ENCODE measurements at places on chromosomes 3 and 15.

GRCh38 chr3:65560133-65560532 is 478.6 kb downstream of the MAGI1 start:
- no peak for DNase-seq

GRCh38 chr15:27545494-27546255 is 553.4 kb downstream of the OCA2 start:
- DNase-seq = no peak

GRCh38 chr3:127783166-127783565 is 39.1 kb downstream of the MGLL start:
- no peak for DNase-seq

- no peak for DNase-seq
Observed at GRCh38 chr3:141945726-141946485, 69.5 kb downstream of the ATP1B3 start.

DNA sequence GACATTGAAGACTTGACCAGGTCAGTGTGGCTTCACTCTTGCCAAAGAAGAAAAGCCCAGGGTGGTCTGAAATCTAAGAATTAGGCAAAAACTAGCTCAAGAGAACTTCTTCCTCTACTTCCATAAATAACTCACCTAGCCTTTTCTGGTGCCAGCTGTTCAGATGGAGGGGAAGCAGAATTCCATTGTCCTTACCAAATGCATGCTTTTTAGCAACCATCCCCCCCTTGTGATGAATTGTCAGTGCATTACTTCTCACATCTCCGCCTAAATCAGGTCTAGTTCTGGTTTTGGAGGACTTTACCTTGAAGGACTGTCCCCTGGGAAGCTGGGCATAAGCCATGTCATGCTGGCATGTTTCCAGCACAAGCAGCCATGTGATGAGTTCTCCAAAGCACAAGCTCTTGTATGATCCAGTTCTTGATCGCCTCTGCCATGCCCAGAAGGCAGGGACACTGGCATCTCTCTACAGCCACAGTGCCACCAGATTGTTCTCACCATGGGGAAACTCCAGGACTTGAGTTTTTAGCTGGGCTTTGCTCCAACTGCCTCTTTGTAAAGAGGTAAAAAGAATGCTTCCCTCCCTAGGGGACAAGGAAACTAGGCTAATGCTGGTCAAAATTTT is 96.4 kb upstream of the IL12A start:
- DNase-seq = no peak

DNA sequence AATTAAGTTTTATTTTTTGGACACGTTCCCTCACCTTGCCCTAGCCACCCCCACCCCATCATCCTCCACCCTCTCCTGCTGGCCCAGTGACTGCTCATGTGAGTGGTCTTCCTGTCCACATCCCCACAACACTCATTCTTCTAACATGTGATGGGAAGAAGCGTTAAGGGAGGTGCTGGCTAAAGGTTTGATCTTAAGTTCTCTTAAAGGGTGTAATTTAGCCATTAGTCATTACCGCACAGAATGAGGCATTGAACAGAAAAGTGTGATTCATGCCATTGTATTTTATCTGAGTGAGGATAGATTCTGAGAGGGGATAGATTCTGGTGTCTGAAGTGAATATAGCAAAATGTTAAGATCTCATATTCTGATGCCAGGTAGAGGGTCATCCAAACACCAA is 272.9 kb upstream of the TPM1 start:
- no peak for DNase-seq

DNA sequence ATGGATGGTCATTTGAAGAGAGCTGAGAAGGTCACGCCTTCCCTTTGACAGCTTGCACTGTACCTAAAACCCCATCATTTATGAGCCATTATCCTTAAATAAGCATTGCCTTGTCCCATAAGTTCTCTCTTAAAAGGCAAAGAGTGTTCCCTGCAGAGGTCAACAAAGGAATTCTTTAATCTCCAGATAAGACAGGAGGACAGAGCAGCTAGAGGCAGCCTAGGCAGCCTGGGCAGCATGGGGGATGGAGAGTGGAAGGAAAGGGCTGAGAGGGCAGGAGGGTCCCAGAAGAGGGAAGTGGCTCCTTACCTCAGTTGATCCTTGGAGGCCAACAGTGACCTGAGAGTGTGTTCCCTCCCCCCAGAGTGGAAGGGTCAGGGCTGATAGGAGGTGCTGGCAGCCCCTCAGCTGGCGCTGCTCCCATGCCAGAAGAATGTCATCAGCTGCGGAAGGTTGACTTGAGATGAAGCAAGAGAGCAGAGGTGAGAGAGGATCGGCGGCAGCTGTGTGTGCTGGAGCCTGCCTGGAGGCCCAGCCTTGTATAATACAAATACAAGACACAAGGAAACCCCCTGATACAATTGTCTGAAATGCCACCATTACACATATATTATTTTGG is 12.8 kb downstream of the KBTBD13 start:
- DNase-seq = no peak

DNA sequence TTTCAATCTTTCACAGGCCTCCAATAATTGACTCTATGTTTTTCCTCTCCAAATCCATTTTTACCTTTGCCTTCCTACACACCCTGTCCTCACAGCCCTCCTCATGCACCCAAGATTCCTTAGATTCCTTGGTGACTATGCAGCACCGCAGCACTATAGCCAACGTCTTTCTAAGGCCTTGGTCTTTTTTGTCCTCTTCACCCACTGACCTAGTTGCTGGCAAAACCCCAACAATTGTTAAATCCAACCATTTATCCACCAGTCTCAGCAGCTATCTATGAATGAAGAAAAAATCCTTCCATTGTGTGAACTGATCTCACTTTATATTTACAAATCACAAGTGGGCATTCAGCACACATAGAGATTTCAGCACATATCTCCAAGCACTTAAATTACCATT is 203.9 kb downstream of the VGLL3 start:
- DNase-seq = no peak

DNA sequence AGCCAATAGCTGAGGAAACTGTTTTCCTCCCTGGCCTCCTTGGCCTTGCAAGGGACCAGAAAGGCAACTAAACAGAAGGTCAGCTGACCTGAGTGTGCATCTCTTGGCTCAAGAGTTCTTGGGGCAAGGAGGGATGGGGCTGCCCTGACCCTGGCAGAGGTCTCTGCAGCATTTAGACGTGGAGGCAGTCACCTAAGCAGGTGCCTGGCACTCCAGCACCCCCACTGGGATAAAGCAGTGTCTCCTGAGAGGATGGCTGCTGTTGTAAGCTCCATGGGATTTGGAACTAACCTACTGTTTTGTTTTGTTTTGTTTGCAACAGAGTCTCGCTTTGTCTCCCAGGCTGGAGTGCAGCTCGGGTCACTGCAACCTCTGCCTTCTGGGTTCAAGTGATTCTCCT is 185.2 kb downstream of the TBC1D2B start:
- DNase-seq = no peak

- DNase-seq = no peak
Observed at GRCh38 chr15:69342460-69343076, 43.9 kb downstream of the PAQR5 start.

- DNase-seq = no peak
Observed at GRCh38 chr3:119582178-119582577, 2.9 kb downstream of the ADPRH start.

- no peak for DNase-seq
Observed at GRCh38 chr3:64141476-64141875, 83.8 kb downstream of the PRICKLE2 start.

- DNase-seq = no peak
Observed at GRCh38 chr3:185519021-185519420, 20.2 kb upstream of the TMEM41A start.

DNA sequence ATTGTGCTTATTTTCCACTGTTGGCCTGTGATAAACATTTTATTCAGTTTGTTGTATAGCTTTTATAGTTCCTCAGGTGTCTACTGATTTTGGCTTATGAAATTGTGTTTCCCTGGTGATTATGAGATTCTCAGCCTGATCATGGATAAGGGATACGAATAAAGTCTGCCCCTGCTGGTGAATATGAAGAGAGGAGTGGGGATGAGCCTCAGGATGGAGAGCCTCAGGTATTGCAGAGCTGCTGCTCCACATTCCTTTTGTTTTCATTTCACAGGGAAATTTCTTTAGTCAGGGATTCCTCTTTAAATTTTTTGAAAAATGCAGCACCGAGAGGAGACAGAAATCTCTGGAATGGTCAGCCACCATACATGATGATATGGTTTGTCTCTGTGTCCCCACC is 14.7 kb upstream of the RAB6B start:
- no peak for DNase-seq

GRCh38 chr3:14768881-14769280 is 49.9 kb upstream of the FGD5 start:
- no peak for DNase-seq

DNA sequence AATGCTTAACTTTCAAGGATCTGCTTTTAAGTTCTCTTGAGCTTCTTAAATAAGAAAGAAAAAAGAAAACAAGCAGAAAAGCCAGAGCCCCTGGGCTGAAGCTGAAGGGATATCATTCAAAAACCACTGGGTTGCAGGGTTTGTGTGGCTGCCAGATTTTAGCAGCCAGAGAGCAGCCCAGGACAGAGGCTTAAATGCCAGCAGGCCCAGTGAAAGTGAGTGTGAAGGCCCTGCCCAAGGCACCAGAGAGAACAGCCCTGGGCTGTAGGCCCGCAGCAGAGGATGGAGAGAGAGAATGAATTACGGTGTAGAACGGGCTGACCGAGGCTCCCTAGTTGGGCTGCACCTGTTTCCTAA is 106.3 kb upstream of the BOC start:
- DNase-seq = no peak

- DNase-seq = no peak
Observed at GRCh38 chr15:25239471-25240345, 199.1 kb downstream of the UBE3A start.

DNA sequence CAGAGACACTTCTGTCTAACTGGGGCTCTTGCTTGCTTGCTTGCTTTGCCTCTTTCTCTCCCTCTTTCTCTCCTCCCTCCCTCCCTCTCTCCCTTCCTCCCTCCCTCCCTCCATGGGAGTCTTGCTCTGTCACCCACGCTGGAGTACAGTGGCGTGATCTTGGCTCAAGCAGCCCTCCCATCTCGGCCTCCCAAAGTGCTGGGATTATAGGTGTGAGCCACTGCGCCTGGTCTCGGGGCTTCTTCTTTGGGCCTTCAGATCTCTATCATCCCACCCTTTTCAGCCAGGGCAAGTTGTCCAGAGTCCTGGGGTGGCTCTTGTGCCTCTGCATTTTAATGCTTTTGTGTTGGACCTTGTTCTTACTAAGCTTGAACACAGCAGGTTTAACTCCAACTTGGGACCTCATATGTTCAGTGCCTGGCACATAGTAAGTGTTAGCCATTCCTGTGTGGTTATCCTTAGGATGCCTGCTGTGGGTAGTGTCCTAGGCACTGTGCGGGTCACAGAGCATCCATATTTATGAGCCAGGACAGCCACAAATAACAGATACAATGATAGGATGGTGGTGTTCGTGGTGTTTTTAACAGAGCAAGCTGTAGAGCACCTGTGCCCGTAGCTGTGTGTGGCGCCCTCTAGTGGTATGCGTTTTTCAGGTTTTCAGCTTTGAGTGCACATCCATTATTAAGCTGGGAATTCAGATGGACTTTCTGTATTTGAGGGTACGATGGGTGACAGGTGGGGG is 75.1 kb downstream of the CCK start:
- peak; percentile 11 for DNase-seq
